Type B pancreatic cell (in vitro differentiated cells): ENCODE measurements at places on chromosomes 4 and X. TPM values are rescaled to one million over a fixed set of nuclear protein-coding genes. Genes with fewer than 3 reads are reported as not detected.

- DNase-seq: no peak
Measured at GRCh38 chr4:16192057-16192456, 34.2 kb downstream of the TAPT1 start.

DNA sequence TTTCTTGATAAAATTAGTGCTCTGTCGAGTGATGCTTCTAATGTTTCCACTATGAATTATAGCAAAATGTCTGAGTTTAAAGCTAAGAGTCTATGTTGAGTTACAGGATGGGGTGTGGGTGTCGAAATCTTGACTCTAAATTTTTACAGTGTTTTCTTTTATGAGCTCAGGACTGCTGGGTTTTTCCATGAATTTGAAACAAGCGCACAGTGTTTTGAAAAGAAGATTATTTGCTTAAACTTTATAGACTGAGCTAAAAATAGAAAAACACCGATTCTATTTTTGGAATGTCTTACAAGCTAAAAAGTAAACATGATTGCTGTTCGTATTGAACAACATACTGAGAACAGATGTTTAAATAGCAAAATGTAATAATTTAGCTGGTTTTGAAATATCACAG, 7.5 kb downstream of the PTTG2 start:
- DNase-seq: no peak

DNA sequence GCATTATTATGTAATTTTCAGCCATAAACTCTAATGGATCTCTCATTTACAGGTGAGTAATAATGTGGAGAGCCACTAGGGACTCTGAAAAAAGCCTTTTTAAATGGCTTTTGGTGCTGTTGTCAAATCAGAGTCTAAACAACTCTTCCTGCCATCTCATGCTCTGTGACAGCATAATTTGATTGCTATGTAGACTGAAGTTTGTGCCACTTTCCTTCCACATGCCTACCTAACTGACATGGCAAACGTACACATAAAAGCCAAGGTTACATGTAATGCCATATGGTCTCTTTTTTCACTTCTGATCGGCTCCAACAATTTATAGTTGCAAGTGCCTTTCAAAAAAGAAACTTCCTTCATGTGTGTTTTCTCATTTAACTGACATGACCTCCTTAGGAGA, 94.3 kb downstream of the SH2D1A start:
- no peak for DNase-seq

DNA sequence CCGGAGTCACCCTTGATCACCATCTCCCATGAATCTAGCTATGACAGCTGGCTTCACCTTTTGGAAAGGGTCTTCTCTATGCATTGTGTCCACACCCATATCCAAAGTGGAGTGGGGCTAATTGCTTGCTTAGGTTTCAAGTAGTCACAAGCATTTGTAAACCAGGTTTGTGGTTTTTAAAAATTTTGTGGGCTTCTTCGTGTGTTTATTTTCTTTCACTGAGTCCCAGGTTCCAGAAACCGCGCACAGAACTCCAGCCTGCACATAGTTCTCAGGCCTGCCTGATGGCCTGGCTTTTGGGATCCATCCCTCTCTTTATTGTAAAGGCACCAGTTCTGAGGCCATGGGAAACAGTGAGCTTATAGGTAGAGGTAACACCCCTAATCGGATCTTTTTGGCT, 70.2 kb upstream of the TLR3 start:
- no peak for DNase-seq

DNA sequence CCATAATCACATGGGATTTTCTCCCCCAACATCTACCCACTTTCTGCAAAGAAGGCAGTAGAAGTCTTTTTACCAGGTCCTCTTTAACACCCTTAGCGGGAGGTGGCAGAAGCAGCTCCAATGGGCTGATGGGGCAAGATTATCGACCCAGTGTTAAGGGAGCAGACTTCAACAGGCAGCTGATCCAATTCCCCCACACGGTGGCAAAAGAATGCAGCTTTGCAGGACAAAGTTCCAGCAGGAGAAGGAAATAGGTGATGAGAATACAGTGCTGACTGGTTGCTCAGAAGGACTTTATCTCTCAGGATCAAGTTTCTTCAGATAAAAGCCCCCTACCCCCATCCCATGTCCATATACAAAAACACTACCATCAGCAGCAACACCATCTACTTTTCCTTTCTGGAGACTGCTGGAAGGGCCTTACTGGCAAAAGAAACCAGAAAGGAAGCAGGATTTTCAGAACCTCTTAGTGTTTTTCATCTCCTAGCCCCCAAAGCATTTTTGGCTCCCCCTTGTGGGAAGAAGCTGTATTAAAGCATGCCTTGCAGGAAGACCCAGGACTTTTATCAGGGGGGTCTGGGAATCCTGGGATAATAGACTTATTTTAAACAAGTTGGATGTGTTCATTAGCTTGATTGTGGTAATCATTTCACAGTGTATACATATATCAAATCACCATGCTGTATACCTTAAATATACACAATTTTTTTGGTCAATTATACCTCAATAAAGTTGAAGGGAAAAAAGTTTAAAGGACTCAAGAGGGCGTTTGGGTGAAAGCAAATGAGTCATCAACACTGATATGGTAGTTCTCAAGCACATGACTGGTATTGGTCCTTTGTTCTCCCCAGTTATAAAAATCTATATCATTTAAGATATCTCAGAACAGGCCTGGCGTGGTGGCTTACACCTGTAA, 146.4 kb downstream of the GPC3 start:
- DNase-seq: no peak

DNA sequence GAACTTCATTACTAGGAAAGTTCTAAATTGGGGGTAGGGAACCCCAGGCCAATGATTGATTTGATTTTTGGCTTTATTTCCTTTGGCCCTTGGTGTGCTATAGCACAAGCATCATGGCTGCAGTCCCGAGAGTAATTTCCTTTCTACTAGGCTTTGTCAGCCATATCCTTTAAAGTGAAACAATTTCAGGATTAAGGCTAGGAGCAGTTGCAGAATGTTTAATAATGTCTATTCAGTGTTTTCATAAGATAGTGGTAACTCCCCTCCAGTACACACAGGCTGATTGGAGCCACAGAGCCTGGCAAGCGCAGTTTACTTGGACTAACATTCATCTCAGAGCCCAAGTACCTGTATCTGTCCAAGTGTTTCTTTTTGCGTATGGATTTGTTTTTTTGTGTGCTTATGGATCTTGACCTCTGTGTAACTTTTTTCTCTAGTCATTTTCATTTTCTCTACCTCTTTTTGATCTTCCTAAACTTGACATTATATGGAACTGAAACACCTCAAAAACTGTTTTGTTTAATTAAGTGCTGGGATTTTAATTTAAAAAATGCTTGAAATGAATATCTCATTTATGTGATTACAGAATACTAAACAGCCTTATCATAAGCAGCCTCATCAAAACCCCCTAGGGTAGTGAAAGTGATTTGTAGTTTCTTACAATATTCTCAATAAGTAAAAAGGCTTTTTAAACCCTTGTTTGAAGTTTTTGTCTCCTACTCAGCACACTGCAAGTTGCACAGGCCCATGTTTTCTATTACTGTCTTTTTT, 7.5 kb downstream of the STIM2 start:
- no peak for DNase-seq

DNA sequence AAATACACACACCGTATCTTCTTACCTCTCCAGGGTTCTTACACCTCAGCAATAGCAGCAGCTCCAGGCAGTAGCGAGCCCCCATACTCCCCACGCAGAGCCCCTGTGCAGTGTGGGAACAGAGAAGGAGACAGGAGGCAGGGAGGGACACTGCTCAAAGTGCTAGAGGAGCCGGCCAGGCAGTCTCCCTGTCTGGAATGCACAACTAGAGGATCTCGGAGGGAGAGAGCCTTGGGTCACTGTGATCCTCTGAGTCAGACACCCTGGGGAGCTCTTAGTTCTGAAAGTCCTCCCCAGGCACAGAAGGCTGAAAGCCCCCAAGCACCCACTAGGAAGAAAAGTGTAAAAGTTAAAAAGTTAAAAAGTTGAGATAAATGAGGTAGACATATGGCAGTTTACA, 16.0 kb downstream of the AMELX start:
- DNase-seq: no peak

- no peak for DNase-seq
Measured at GRCh38 chr4:41135801-41136200, 78.5 kb downstream of the APBB2 start.

DNA sequence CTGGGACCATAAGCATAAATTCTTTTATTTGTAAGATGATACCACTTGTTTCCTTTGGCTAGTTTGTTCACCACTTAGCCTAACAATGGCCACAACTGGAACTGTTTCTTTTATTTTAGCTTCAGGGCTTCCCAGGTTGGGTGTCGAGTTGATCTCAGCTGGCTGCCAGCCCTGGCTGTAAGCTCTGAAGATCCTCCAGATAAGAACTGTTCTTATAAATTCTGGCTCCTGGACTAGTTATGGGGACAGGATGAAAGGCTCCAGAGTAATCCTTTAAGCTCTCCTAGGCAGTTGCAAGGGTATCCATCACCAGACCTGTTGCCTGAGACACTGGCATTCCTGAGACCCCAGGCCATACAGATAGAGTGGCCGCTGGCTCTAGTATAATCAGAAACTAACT, 129.4 kb upstream of the ACSL4 start:
- DNase-seq: no peak

DNA sequence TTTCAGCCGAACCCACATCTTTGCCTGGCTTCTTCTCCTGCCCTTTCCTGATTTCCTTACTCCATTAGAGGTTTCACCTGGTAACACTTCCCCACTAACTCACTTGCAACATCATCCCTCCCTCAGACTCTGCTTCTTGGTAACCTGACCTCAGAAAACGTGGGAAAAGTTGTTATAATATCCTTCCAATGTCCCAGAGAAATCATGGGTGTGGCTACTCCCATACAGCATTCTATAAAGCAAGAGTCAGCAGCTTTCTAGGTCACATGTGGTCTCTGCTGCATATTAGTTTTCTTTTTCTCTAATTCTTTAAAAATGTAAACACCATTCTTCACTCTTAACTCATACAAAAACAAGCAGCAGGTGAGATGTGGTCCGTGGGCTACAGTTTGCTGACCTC, 283.1 kb upstream of the MAOA start:
- no peak for DNase-seq

- no peak for DNase-seq
Measured at GRCh38 chrX:39335513-39336235, 534.4 kb downstream of the MID1IP1 start.

- DNase-seq: no peak
Measured at GRCh38 chr4:9976781-9977180, 44.5 kb downstream of the SLC2A9 start.

Gene ENOX2
- total RNA-seq: 22.5 and 25.2 TPM in 2 replicates

Gene P2RY4
- not detected in 2 replicates for total RNA-seq

Gene TCEAL7
- 6.2 and 16.4 TPM in 2 replicates for total RNA-seq

Gene CXCL6
- total RNA-seq: 0.64 and 1.9 TPM in 2 replicates

Gene DCAF8L2
- not detected in 2 replicates for total RNA-seq

Gene FGD1
- 11.3 and 23.9 TPM in 2 replicates for total RNA-seq

Gene HMX1
- 3.2 and 3.4 TPM in 2 replicates for total RNA-seq

Gene SMIM43
- total RNA-seq: 0.60 and 1.4 TPM in 2 replicates
